ENCODE measurements at places on chromosomes 5 and 9.

- DNase-seq = no peak
Measured at GRCh38 chr9:126366366-126367011, 39.9 kb downstream of the MVB12B start.

- no peak for DNase-seq
Measured at GRCh38 chr5:176535101-176535663, 2.0 kb downstream of the RNF44 start.

DNA sequence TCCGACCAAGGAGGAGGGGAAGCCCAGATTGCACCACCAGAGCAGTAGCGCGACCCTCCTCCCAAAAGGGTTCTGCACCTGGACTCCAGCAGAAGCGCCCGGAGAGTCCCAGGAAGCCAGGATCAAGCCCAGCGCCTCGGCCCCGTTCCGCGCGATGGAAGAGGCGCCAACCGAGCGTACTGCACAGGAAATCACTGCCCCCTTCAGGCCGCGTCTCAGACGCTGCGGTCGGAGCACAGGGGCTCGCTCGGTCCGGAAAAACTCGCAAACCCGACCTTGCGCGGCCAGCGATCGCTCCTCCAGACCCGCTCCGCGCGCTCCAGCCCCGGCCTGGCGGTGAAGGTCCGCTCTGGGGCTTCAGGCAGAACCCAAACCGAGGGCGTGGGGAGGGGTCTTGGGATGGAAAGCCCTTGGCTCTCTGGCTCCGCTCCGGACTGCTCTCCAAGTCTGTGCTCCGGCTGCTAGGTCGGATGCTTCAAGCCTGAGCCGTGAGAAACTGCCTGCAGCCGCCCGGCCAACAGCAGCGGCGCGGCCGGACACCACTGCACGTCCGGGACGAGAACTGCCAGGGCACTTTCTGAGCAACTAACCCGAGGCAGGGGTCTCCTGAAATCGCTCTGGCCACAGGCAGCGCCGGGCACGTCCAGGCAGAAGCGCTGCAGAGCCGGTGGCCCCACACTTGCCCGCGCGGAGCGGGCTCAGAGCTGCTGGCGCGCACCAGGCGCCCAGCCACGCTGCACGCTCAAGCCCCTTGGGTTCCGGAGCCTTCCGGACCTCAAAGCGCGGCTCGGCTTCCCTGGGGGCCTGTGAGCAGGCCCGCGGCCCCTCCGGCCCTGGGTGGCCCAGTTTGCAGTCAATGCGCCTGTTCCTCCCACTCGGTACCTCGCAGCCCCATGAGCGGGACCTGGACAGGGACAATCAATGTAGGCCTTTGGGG lies 1.3 kb downstream of the GABBR2 start:
- DNase-seq = peak; percentile 26

DNA sequence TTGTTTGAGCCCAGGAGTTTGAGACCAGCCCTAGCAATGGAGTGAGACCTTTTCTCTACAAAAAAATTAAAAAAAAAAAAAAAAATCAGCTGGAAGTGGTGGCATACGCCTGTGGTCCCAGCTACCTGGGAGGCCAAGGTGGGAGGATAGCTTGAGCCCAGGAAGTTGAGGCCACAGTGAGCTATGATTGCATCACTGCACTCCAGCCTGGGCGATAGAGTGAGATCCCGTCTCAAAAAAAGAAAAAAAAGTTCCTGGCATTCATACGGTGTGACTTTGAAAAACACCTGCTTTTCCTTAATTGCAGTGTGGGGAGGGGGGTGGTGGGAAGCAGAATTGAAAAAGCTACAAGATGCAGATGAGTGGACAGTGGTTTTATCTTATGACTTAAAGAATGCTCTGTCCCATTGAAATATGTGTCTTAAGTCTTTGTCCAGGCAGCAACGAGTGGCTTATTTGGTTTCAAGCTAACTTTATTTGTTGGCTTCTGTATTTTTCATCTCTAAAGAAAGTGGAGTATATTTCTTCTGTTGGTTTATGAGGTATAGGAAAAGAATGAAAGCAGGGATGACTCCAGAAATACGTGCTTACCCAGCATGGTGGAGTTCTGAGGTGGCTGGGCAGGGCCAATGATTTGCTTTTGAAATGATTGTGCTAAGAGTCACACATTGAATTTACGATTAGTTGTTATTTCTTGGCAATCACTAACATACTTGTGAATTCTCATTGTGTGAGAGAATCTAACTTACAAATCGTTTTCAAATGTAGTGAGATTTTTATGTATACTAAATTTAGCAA lies 27.8 kb downstream of the ROPN1L start:
- DNase-seq = no peak

DNA sequence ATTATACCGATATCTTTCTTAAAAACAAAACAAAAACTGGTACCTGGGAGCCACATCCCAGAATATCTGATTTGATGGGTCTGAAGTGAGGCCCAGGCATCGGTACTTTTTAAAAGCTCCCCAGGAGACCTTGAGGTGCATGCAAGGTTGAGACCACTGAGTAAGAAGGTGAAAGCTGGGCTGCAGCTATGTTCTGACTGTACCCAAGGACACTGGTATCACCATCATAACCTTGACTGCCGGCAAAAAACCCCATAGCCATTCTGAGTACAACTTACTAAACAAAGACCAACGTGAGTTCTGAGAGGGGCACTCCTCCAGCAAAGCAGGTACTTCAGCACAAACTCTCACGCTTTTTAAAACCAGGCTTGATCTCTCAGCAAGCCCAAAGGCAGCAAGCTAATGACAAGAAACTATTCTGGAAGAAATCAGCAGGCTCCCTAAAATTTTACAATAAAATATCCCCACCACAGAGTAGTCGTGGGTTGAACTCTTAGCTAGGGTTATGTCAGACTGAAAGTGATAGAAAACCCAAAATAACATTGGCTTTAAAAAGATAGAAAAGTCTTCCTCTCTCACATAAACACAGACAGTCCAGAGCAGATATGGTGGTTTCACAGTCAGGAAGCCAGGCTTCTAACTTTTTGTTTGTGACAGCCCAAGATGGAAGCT lies 263.9 kb downstream of the SAXO1 start:
- DNase-seq = no peak

GRCh38 chr5:52895075-52895474 lies 94.1 kb upstream of the ITGA2 start:
- DNase-seq = no peak

Data from NCI-H2029 treated with DMSO at 0.1 percent for 48 hours (cell line).